Natural killer cell treated with Interleukin-12 subunit alpha and Interleukin-12 subunit beta and Interleukin-15 and Interleukin-18, amount 100 ng/mL, for 72 hours (primary cell): ENCODE measurements at places on chromosomes 13 and 19. TPM values are rescaled to one million over a fixed set of nuclear protein-coding genes. Genes with fewer than 3 reads are reported as not detected.

Gene GGN
- 0.24 TPM for total RNA-seq

GRCh38 chr19:29872224-29872731 is 60.5 kb downstream of the CCNE1 start:
- no peak for DNase-seq

DNA sequence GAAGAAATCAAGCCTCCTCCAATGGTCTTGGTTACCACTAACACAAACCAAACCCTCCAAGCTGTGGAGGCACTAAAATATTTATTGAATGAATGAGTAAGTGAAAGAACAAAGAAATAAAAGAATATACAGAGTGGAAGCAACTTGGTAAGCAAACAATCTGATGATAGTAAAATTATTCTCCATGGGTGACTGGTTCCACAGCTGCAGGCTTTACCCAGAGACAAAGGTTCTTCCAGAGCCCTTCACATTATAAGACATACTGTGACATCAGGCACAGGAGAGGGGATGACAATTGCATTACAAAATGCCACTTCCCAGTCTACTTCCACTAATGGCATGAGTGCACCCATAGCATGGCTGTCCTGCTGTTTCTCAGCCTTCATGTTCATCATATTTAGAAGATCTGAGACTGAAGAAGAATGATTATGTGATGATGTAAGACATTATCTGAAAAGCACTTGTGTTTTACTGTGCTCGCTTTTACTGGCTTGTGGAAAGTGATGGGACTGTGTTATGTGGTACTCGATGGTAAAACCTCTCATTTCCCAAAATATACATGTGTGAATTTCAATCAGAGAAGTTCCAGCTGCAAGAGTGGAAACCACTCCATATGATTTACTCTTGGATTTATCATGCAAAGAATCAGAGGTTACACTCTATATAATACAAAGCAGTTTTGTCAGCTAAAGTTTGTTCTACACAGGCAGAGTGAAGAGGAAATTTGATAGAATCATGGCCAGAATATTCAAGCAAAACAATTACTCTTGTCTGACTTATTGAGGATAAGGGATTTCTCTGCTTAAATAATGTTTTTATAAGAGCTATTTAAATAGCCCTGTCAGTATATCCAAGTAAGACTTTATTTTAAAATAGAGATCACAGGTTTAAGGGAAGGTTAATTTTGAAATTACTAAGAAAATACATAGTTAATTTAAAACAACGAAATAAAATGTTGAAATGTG is 220.2 kb upstream of the NBEA start:
- no peak for DNase-seq

GRCh38 chr19:38317104-38317612 is 1.4 kb upstream of the YIF1B start:
- no peak for DNase-seq

DNA sequence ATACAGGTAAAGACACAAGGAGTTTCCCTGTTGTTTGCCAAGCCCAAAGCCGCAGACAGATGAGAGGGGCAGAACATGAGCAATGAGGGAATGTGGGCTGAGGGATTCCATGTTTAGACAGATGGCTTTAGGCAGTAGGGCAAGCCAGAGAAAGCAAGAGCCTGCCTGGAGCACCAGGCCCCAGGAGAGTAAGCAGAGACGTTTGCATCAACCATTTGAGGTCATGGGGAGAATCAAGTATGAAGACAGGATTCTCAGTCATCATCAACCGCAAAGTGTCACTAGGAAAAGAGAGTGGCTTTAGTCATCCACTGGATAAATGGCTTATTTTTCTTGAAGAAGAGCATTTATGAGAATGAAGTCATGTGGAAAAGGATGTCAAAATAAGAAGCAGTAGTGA is 184.7 kb downstream of the COG6 start:
- DNase-seq: no peak
